DMS53 (cell line): ENCODE measurements at places on chromosomes 1 and 21.

DNA sequence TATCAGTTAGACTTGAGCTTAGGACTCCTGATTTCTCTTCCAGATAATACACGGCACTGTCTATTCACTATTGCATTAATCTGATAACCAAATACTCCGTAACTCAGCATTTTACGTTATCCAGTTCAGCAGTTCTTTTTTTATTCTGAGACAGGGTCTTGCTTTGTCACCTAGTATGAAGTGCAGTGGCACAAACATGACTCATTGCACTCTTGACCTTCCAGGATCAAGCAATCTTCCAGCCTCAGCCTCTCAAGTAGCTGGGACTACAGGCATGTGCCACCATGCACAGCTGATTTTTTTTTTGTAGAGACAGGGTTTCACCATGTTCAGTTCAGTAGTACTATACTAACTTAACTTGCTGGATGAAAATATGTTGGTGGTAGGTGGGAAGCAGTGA lies 156.4 kb downstream of the PATJ start:
- DNase-seq, result peak; percentile 36

DNA sequence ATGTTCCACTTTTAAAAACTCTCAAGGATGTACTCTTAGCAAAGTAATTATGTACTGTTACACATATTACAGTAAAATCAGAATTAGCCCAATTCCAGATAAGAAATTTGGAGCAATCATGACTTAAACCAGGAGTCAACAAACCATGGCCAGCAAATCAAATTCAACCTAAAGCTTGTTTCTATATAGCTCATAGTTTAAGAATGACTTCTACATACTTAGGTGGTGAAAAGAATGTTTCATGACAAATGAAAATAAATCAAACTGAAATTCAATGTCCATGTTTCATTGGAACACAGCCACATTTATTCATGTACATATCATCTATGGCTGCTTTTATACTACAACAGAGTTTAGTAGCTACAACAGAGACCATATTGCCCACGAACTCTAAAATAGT lies 35.1 kb downstream of the FRRS1 start:
- no peak for DNase-seq

- no peak for DNase-seq
These were observed 550 bp downstream of the TMPRSS3 start for GRCh38 chr21:42395302-42395701.

- DNase-seq, result no peak
These were observed 57.3 kb upstream of the ZNF648 start for GRCh38 chr1:182118851-182119250.

- DNase-seq, result no peak
These were observed 16.7 kb upstream of the VSIG8 start for GRCh38 chr1:159879136-159879535.

- peak; percentile 58 for DNase-seq
These were observed 30.0 kb upstream of the RCSD1 start for GRCh38 chr1:167599957-167600581.

DNA sequence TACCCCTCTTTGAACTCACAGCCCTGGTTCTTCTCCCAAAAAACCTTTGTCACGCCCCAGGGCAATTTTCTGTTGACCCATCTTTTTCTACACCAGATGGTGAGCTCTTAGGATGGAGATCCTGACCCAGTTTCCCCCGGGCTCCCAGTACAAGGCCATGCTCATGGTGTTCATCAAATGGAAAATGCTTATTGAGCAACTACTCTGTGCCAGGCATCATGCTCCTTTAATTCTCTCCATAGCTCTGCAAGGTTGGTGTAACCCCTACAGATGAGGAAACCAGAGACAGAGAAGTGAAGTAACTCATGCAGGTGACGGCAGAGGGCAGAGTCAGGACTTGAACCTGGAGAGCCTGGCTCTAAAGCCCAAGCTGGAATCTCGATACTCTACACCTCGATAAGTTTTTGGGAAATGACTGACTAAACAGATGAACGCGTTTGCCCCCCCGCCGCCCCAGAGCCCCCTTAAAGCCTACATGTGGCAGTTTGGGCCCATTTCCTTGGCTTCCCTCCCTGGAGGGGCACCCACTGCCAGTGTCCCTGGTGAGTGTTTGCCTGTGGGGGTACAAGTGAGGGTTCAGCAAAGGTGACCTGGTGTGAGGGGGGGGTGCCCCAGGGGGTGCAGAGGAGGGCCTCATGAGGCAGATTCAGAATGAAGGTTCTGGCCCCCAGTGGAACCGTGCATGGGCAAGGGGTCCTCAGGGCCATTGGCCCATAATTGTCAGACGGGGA lies 30.2 kb upstream of the RUNX3 start:
- no peak for DNase-seq

GRCh38 chr1:25568834-25569596 lies 25.6 kb downstream of the LDLRAP1 start:
- DNase-seq, result peak; percentile 61

DNA sequence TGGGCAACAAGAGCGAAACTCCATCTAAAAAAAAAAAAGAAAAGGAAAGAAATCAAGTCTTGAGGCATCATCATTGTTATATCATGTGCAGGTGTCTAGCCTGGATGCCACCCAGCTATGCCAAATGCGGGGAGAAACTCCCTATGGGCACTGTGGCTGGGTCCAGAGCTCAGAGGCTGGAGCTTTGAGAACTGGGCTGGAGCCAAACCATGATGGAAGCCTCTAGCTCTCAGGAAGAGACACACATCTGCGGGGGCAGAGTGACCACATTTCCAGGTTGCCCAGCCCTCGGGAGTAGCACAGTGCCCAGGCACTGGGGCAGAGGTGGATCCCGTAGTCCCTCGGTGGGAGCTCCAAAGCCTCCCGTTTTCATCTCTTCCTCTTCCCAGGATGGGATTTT lies 58.9 kb downstream of the COL18A1 start:
- DNase-seq, result no peak

DNA sequence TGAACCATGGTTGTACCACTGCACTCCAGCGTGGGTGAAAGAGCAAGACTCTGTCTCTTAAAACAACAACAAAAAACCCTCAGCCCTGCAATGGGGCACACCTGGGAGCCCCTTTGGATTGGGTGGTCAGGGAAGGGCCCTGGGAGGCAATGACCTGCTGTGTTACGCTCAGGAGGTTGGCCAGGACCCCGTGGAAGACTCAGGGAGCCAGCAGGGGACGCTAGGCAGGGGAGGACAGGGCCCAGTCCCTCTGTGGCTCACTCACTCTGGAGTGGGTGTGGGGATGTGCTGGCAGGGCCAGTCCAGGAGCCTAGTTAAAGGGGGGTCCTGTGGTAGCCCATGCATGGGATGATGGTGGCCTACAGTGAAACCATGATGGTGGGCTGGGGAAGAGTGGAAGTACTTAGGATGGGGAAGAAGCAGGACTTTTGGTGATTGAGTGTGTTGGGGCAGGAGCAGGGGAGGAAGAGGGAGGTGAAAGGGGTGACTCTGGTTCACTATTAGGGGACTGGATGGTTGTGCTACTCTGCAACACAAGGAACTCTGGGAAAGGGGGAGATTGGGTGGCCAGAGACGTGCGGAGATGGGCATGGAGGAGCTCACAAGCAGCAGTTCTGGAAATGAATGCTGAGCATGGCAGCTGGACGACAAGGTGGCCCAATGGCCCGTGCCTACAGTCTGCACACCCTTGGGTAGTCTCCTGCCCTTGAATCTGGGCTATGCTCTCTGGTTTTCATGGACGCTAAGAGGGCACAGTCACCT lies 56.3 kb upstream of the FAM20B start:
- DNase-seq, result no peak

- no peak for DNase-seq
These were observed 143.0 kb downstream of the MRPL39 start for GRCh38 chr21:25464275-25464674.

GRCh38 chr1:37306461-37306860 lies 167.9 kb upstream of the ZC3H12A start:
- DNase-seq, result no peak

- no peak for DNase-seq
These were observed 88.5 kb upstream of the ACTRT2 start for GRCh38 chr1:2932671-2933350.

DNA sequence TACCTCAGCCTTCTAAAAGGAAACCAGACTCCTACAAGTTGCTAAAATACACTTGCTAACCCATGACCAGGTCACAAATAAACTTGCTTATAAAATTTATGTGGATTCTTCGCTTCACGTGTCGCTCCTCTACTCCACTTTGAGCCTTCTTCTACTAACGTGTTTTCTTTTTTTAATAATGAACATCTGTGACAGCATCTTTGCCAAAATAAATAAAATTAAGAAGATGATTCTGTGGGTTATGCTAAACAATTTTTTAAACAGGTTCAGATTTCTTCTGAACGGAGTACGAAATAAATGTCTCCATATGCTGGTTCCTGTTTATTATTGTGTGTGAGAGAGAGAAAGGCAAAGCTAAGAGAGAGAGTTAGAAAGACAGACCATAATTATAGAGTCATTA lies 735.8 kb downstream of the LTN1 start:
- no peak for DNase-seq

- no peak for DNase-seq
These were observed 450 bp upstream of the CR2 start for GRCh38 chr1:207453710-207454045.

DNA sequence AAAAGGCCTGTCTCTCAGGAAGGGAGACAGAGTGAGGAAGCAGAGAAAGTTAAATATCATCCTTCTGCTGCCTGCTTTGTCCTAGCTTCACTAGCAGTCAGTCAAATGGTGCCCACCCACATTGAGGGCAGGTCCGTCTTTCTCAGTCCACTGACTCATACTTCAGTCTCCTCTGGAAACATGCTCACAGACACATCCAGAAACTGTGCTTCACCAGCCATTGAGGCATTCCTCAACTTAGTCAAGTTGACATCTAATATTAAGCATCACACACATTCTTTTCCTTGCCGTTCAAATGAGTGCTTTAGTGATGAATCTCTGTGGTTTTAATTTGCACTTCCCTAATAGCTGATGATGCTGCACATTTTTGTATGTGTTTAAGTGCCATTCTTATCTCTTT lies 777.8 kb upstream of the PRMT6 start:
- no peak for DNase-seq
